ENCODE measurements at places on chromosomes 2 and 18.

- peak; percentile 52 for DNase-seq
Observed at GRCh38 chr2:44479127-44479887, 117.6 kb downstream of the CAMKMT start.

DNA sequence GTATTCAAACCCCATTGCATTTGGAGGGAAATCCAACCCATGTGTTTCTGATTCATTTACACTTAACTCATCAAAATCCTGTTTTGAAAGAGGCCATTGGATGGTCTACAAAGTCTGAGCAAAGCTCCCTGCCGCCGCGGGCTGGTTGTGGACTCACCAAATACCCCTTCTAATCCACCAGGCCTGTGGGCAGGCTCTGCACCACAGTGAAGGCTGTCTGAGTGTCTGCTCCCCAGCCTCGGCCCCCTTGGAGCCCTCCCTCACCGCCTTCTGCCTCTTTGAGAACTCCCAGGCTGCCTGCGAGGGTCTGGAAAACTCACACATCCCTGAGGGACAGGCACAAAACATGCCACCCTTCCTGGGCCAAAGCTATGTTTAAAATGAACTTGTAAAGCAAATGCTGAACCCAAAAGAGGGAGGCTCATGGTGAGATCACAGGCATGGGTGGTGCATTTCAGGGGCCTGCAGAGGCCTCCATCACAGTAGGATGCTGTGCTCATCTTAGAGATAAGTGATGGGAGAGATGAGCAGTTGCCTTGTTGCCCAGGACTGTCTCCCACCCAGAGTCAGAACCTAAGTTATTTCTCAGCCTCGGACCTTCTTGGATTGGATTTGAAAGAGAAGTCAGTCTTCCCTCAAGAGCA lies 225.0 kb downstream of the CYP26B1 start:
- no peak for DNase-seq

DNA sequence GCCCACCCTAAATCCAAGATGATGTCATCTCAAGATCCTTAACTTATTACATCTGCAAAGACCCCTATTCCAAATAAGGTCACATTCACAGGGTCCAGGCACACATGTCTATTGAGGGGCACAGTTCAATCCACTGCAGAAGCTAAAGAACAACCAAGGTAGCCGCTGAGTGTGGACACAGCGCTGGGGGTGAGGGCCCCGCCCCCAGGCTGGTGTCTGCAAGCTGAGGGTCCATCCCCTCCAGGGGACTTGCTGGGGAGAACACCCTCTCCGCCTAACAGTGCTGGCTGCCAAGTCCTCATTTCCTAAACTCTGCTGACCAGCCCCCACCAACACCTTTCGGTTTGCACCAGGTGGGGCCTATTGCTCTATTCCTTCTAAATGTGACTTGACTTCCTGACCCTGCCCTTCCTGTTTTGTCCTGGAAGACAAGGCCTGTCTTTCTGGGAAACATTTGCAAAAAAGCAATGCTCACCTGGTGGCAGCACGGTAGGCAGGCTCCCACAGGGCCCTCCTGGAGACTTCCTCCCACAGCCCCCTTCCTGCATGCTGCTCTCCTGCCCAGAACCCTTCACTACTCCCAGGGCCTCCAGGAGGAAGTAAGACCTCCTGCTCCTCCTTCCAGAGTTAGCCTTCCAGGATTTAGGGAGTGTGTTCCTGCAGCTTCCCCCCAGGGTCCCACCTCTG lies 24.4 kb upstream of the TEX44 start:
- DNase-seq, result no peak

- no peak for DNase-seq
Observed at GRCh38 chr2:2302359-2302758, 28.7 kb downstream of the MYT1L start.

DNA sequence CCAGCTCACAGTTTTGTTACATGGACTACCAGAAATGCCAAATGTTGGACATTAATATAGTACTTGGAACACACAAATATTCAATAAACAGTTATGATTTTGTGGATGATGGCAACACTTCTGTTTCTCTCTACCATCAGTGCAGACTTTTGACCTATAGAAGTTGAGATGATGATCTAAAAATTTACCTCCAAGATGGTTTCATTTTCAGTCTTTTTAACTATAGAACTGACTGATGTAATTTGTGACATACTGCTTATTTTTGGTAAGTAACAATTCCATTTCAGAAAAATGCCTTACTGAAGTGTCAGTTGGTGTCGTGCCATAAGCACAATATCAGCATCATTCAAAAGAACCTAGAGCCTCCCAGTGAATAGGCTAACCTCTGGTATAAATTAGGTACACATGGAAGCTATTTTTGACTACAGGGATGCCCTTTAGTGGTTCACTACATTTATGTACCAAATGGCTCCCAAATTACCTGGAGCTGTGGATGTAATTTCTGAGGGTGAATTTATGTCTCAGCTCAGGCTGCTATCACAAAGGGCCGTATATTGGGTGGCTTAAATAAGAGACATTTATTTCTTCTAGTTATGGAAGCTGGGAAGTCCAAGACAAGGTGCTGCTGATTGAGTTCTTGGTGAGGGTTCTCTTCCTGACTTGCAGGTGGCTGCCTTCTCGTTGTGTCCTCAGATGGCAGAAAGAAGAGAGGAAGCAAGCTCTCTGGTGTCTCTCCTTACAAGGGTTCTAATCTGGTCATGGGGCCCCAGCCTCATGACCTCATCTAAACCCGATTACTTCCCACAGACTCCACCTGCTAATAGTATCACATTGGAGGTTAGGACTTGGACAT lies 66.5 kb downstream of the ALPK2 start:
- no peak for DNase-seq

- no peak for DNase-seq
Observed at GRCh38 chr2:156647377-156648010, 211.3 kb downstream of the GPD2 start.

- no peak for DNase-seq
Observed at GRCh38 chr2:116491292-116491691, 1323.2 kb upstream of the DDX18 start.

DNA sequence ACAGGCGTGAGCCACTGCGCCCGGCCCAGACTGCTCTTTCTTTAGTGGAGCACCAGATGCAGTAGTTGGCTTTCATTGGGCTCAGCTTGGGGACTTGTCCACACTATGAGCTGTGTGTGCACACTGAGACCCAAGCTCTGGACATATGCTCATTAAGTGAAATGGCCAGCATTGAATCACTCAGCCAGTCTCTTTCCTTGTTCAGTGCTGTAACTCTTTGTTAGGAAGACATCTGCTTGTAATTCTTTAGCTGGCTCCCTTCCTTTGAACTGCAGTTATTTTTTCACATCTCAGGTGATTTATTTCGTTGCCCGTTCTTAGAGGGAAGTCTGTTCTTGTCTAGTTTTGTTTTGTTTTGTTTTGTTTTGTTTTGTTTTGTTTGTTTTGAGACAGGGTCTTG lies 70.5 kb downstream of the CAB39 start:
- no peak for DNase-seq

GRCh38 chr2:17788773-17789172 lies 27.5 kb upstream of the MSGN1 start:
- DNase-seq, result no peak

DNA sequence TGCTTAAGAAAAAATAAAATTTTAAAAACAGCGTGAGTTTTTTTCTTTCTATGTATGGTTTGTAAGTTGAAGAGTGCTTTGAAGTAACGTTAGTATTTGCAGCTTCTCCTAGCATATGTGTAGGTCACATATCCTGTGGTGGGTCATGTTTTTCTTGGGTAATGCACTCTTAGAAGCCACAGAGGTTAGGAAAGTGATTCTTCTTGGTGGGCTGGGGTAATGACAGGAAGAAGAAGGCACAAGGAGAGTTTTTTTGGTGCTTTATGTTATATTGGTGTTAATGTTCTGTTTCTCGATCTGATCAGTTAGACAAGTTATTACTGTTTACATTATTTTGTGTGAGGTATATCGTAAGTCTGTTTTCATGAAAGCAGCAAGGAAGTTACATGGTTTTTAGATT lies 109.0 kb downstream of the ICA1L start:
- no peak for DNase-seq

DNA sequence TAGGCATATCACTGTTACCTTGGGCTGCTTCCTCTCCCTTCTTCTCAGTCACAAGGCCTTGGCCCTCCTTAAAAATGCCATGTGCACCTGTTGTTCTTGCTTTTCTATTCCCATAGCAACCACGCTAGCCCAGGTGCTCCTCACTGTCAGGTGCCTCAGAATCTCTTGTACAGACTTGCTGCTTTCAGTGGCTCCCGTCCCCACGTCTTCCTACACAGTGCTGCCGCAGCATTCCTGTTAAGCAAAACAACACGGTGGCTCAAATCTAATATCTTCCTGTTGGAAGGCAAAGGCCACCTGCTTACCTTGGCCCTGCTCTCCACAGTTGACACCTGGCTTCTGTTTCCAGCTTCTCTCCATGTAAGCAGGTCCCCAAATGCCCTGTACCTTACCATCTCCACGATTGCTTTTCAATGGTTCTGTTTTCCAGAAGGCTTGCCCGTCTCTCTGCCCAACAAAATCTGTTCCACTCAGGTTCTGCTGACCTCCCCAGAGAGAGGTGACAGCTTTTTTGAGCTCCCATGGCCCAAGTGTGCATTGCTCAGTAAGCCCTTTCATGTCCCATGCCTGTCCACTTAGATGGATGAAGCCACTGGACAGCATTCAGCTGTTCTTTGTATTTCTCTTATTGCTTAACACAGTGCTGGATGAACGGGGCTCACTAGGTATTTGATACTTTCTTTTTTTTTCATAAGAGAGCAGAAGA lies 240.4 kb downstream of the PRKCE start:
- no peak for DNase-seq
